ENCODE measurements at places on chromosomes 7 and 10. TPM values are rescaled to one million over a fixed set of nuclear protein-coding genes. Genes with fewer than 3 reads are reported as not detected.

Gene GPR15LG
- total RNA-seq, result not detected

Gene RNLS
- total RNA-seq, result 0.65 TPM

Gene FKBP6
- total RNA-seq, result not detected

Gene HYAL4
- total RNA-seq, result 1.2 TPM

Gene C10orf62
- 0.06 TPM for total RNA-seq

Gene NODAL
- total RNA-seq, result not detected

Gene SHOC2
- 28.8 TPM for total RNA-seq

Gene NEUROD6
- not detected for total RNA-seq

Gene ALOX5
- not detected for total RNA-seq

Gene PON1
- total RNA-seq, result under 0.01 TPM

Gene TYW1
- 24.1 TPM for total RNA-seq

Gene SPDYE1
- not detected for total RNA-seq

Gene LRRC18
- not detected for total RNA-seq

Gene CTNNA3
- total RNA-seq, result not detected

Gene NCF1
- total RNA-seq, result not detected

Gene FXYD4
- total RNA-seq, result not detected

Gene GPR22
- not detected for total RNA-seq

Gene DENND2A
- under 0.01 TPM for total RNA-seq
